ENCODE measurements at places on chromosomes 2 and 18.

DNA sequence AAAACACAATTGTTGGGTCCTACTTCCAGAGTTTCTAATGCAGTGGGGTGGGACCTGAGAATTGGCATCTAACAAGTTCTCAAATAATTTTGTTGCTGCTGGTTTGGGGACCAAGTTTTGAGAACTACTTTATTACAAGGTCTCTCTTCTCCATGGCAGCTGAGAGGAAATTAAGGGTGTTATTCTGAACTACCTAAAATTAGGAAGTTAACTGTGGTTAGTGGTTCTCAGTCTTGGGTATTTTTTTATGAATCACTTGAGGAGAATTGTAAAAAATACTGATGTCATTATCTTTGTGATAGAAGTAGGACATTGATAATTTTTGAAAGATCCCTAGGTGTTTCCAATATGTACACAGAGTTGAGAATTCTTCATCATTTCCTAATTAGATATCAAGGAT, 210.2 kb downstream of the MC4R start:
- DNase-seq: no peak

DNA sequence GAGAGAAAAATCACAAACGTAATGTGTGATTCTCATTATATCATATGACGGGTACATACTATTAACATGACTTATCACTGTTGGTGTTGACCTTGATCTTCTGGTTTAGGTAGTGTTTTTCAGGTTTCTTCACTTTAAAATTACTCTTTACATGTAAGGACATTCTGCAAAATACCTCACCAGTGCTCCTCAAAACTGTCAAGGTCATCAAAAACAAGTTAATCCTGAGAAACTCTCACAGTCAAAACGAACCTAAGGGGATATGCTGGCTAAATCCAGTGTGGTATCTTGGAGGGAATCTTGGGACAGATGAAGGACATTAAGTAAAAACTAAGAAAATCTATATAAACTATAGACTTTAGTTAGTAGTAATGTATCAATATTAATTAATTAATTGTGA, 499.8 kb downstream of the IRS1 start:
- DNase-seq: no peak

DNA sequence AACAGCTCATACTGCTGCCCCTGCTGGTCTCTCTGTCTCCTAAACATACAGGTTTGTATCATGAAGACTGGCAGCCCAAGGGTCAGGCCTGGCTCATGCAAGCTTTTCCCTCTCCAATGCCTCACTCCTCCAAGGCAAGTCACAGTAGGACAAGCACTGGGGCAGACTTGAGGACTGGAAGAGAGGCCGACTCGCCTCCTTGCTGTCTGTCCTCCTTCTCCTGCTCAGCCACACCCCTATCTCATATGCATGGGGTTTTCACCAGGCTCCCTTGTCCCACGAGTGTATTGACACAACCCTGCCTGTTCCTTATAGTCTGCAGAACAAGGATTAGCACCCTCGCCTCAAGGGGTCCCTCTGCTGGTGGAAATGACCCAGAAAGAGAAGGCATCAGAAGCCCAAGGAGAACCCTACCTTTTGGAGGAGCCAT, 223.7 kb downstream of the SOX11 start:
- peak; percentile 41 for DNase-seq

GRCh38 chr2:71889759-71890684, 257.6 kb downstream of the CYP26B1 start:
- no peak for DNase-seq

GRCh38 chr2:190412966-190413365, 4.8 kb downstream of the MFSD6 start:
- no peak for DNase-seq

GRCh38 chr2:7102826-7103225, 185.6 kb downstream of the RNF144A start:
- DNase-seq: no peak

DNA sequence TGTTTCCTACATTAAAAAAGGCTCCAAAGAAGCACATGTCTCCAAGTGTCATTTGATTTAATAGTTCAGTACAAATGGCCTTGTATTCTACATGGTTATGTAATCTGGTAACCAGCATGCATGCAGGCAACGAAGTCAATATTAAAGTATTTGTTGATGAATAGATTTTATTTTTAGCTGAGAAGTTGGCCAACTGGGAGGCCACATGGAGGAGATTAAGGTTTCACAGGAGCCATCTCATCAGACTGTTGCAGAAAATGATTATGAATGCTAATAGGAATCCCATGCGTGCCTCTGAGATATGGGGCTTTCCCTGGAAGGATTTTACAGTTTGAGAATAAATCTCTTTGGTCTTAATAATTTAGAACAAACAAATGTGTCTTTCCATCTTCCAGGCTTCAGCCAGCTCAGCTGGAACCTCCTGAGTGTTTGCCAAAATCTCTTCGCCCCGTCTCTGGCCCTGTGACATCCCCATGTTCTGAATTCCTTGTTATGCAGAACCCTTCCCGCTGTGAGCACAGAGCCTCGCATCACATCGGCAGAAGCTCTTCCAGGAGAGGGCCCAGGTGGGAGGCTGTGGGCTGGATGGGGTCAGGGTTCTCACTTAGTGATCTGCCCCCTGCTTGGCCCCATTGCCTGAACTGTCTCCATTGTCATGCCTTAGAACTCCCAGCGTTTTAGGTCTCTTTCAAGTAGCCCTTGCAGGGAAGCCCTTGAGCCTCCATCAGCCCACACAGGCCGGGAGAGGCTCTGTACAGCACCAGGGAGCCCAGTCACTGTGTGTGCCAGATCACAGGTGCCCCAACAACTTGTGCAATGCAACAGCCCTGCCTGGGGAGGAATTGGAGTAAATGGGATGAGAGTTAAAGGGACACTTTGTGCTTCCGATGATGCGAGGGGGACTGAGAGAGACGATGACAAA, 190.5 kb upstream of the TWIST2 start:
- no peak for DNase-seq

DNA sequence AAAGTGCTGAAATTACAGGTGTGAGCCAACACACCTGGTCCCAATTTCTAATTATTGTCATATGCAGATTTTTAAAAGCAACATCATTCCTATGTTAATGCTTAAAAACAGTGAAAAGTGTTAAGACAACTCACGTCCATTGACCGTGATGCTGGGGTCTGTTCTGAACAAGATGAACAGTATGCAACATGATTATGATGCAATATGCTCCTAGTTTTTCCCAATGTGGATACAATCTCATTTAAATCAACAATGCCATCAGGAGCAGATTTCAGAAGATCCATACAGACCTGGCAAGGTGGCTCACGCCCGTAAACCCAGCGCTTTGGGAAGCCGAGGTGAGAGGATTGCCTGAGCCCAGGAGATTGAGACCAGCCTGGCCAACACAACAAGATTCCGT, 31.5 kb downstream of the E2F6 start:
- no peak for DNase-seq

- DNase-seq: no peak
Measured at GRCh38 chr2:67566285-67566684, 169.2 kb downstream of the ETAA1 start.

All from hematopoietic multipotent progenitor cell treated with erythropoietin and hydrocortisone succinate and interleukin-3 and kit ligand, for 8 days (in vitro differentiated cells).